ENCODE measurements at places on chromosomes 6 and 20. TPM values are rescaled to one million over a fixed set of nuclear protein-coding genes. Genes with fewer than 3 reads are reported as not detected.
A peak's percentile ranks its signal among the peaks of the same experiment; 100 is the strongest.

- DNase-seq = peak; percentile 21
Observed at GRCh38 chr6:106609699-106610098, 19.6 kb downstream of the RTN4IP1 start.

DNA sequence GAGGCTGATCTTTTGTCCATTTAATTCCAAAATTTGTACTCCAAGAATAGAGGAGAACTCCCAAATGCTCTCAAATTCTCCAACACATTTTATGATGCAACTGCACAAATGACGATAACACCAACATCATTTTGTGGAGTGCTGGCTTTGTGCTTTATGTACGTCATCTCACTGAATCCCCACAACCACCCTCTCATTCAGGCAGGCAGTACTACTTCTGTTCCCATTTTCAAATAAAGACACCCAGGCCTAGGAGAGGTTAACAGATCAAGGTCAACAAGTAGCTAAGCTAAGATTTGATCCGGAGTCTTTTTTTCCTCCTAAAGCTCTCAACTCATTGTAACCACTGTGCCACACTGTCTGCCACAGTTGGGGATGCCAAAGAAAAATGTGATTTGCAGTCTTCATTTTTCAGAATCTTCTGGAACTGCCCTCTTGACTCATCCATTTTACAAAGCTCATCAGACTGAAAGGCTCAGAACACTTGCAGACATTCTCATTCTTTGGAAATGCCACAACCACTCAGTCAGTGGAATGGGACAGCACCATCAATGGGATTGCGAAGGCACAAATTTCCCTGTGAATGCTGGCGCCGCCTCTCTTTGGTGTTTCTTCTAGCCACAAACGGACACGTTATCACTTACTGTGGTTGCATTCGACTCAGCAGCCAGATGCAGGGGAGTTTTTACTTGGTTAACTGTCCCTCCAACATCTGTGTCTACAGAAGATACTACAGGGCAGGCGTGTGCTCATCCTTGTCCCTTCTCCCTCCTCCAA lies 184.4 kb downstream of the GJA10 start:
- no peak for DNase-seq

Gene NCR2
- total RNA-seq = not detected

Gene LPIN3
- total RNA-seq = 4.7 TPM

- no peak for DNase-seq
Observed at GRCh38 chr6:94362061-94362864, 942.9 kb upstream of the EPHA7 start.

DNA sequence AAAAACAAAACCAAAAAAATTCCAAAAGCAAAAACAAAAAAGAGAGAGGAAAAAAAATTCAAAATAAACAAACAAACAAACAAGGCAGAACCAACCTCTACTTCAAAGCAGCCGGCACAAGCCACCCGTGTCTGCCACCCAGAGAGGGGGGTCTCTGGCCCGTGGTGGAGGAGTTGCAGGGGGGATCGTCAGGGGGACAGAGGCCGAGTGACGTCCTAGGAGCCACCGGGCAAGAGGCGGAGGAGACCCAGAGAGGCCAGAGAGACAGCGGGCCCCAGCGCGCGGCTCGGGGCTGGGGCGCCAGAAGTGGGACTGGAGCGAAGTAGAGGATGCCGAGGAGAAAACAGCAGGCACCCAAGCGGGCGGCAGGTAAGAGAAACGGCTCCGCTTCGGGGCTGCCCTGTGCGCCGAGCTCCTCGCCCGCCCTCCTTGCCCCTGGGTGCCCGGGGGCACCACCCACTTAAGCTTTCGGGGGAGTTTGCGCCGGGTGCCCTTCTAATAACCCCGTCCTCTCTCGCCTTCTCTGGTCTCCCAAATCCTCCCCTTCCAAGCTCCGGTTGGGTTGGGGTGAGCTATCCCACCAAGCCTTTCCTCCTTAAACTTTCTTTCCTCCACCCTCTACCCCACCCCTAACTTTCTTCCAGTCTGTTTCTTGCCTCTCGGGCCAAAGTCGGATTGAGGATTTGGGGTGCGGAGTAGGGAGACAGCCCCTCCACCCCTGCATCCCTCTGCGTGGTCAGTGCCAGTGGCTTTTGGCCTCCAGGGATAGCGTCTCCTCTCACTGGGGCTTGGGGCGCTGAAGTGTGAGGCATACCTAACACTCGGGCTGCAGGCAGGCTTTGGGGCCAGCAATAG lies 1.0 kb downstream of the TSHZ2 start:
- peak; percentile 55 for DNase-seq

GRCh38 chr6:129575378-129576118 lies 134.4 kb downstream of the ARHGAP18 start:
- DNase-seq = peak; percentile 35

- peak; percentile 40 for DNase-seq
Observed at GRCh38 chr6:27176523-27177484, 70.7 kb upstream of the PRSS16 start.

Gene LINC00237
- total RNA-seq = 0.14 TPM

Gene BIRC7
- 1.1 TPM for total RNA-seq

Gene NMBR
- total RNA-seq = 0.11 TPM

DNA sequence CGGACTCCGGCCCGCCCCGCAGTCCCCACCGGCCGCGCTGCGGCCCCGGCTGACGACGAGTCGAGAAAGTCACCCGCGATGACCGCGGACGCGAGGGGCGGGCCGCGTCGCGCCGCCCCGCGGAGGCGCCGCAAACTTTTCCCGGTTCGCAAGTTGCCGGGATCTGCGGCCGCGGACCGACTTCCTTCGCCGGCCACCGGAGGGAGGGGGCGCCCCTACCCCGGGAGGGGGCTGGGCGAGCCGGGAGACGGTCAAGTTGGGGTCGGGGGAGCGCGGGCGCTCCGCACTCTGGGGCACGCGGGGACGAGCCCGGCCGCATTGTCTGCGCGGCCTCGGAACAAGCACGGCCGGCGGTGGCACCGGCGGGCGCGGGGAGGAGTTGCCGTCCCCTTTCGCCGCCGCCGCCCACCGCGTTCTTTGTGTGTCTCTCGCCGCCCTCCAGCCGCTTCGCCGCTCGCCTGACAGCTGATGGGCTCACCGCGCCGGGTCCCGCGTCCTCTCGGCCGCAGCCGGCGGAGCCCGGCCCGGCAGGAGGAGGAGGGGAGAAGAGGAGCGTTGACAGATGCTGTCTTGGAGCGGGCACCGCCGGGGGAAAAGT lies 131.6 kb downstream of the OGFRL1 start:
- DNase-seq = peak; percentile 27

Gene RUNX2
- 1.7 TPM for total RNA-seq

Gene BICRAL
- 15.0 TPM for total RNA-seq

DNA sequence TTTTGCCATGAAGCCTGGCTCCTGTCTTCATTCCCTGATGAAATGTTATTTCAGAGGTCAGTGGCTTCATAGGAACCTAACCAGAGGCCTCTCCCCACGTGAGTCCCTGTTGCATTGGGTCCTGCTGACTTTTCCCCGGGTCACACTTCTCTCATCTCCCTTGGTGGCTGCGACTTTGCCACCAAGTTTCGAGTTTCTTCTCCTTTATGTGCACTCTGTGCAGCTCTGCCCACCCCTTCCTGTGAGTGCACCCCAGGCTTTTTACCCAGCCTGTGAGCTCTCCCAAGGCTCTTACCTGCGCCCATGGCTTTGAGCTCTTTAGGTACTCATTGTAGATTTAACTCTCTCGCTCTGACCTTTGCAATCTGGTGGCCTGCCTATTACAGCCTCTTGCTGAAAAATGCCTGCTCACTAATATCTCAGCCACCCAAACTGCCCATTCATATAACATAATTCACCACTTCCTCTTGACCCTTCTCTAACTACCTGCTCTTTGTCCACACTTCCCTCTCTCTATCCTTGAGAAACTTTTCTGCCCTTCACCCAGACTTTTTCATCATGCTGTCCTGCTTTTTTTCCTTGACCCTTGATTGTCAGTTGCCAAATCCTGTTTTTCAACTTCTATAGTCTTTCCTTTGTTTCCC lies 105.9 kb downstream of the SASH1 start:
- DNase-seq = no peak

DNA sequence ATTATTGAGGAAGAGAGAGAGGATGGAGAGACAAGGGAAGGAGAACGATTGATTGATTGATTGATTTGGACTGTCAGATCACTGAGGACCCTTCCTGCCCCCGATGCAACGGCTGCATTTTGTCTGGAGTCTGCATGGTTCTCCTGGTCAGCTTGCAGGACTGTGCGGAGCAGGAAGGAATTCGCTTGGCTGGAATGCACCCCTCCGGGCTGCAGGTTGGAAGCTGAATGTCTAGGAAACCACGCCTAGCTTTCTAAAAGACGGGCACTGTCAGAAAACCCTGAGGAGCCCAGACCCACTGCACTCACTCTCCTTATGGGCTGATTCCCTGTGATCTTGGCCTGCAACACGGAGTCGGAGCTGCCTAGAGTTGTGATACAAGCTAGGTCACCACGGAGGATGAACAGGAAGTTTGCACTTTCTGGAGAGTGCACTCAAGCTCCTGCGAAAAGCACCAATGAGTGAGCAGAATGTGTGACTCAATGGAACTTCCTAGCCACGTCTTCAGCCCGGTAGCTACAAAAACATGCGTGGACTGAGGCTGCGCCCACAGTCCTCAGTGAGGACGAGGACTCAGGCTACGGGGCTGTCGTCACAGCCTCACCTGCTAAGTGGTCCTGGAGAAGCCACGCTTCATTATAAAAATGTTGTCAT lies 14.4 kb downstream of the DACT2 start:
- no peak for DNase-seq

DNA sequence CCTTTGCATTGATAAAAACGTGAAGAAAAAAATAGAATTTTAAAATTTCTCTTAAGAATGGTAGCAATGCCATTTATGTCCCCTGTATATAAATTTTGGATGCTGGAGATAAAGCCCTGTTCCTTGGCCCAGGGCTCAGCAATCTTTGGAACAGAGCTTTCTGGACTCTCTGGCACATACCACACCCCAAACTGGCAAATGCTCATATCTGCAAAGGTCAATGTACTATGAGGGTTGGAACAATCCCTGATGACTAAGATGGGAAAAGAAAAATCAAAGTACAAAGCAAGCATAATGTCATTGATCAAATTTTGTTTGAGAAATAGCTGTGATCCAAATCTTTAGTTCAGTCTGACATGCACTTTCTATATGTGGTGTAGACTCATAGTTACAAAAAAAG lies 158.1 kb upstream of the HCRTR2 start:
- no peak for DNase-seq

Gene SLC17A9
- 3.0 TPM for total RNA-seq

Gene PBOV1
- total RNA-seq = not detected

Gene CST5
- 6.9 TPM for total RNA-seq

Gene LST1
- 5.8 TPM for total RNA-seq

Gene SEMG1
- not detected for total RNA-seq

- DNase-seq = no peak
Observed at GRCh38 chr6:35385457-35386202, 43.3 kb downstream of the PPARD start.

DNA sequence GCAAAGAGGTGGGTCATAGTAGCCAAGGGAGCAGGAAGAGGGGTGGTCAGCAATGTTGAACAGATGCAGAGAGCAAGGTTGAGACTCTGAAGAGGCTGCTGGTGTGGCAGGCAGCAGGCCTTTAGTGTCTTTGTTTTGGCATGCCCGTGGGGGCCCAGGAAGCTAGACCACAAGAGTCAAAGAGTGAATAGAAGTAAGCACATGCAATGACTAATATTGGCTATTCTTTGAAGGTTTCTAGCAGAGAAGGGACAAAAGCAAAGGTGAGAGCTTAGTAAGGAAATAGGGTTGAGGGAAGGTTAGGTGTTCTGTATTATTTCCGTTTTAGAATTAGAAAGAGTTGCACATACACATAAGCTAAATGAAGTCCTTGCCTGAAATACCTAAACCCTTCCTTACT lies 18.8 kb downstream of the TDRD6 start:
- no peak for DNase-seq

Gene CCDC170
- total RNA-seq = 13.5 TPM

- no peak for DNase-seq
Observed at GRCh38 chr6:7879579-7879978, 31.0 kb downstream of the TXNDC5 start.

DNA sequence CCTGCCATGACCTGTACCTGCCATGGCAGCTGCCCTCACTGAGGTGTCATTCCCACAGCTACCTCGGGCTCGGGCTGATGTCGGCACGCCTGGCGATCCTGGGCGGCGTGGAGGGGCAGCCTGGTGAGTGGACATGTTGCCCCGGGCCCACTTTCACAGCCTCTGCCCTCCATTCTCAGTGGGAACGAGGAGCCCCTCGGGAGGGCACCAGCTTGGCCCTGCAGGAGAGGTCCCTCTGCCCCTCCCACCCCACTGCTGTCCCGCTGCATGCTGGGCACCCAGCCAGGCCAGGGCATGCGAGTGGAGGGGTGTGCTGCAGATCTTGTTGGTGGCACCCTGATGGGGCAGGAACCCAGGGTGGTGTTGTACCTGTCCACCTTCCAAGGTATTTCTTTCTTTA lies 23.0 kb downstream of the ENTPD6 start:
- no peak for DNase-seq

DNA sequence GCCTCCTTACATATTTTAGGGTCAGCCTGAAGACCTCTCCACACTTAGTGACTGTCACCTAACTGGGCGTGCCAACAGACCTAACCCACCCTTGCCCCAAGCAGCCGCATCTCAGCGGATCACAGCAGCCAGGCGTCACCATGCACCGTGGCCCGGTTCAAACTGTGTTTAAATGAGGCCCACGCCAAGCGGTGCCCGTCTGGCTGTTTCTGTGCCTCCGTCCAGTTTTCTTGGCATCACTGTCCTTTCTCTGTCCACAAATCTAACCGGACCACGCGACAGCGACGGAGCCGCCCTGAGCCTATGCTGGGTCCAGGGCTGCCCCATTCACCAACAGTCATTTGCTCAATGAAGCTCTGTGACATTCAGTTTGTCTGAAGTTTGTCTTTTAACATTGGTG lies 393.3 kb downstream of the THBS2 start:
- DNase-seq = no peak

GRCh38 chr6:108779536-108780275 lies 68.5 kb upstream of the ARMC2 start:
- no peak for DNase-seq

- DNase-seq = no peak
Observed at GRCh38 chr6:47944846-47945245, 163.0 kb downstream of the OPN5 start.

GRCh38 chr6:118377711-118378414 lies 170.2 kb upstream of the PLN start:
- no peak for DNase-seq

- peak; percentile 53 for DNase-seq
Observed at GRCh38 chr6:143575440-143575839, 63.9 kb upstream of the FUCA2 start.

GRCh38 chr6:87799651-87800050 lies 97.6 kb upstream of the AKIRIN2 start:
- no peak for DNase-seq

GRCh38 chr20:15673206-15673605 lies 900.0 kb downstream of the KIF16B start:
- DNase-seq = no peak

DNA sequence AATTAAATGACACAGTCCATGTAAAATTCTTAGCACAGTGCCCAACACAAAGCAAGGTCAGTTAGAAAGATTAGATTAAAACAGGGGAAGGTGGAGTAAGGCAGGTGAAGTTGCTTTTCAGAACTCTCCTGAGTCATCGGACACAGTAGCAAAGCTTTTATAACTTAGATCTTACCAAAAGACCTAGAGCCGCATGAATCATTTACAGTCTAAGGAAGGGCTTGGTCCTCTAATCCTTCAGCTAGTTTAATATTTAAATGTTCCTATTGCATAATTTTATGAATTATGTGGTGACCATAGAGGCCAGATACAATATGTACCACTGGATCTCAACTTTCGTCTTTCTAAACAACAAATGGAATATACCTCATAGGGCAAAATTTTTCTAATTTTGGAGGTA lies 202.1 kb upstream of the SNX9 start:
- DNase-seq = no peak

Gene FAM217A
- total RNA-seq = not detected
